Bronchial epithelial cell (primary cell): ENCODE measurements at places on chromosomes 1 and 21.

DNA sequence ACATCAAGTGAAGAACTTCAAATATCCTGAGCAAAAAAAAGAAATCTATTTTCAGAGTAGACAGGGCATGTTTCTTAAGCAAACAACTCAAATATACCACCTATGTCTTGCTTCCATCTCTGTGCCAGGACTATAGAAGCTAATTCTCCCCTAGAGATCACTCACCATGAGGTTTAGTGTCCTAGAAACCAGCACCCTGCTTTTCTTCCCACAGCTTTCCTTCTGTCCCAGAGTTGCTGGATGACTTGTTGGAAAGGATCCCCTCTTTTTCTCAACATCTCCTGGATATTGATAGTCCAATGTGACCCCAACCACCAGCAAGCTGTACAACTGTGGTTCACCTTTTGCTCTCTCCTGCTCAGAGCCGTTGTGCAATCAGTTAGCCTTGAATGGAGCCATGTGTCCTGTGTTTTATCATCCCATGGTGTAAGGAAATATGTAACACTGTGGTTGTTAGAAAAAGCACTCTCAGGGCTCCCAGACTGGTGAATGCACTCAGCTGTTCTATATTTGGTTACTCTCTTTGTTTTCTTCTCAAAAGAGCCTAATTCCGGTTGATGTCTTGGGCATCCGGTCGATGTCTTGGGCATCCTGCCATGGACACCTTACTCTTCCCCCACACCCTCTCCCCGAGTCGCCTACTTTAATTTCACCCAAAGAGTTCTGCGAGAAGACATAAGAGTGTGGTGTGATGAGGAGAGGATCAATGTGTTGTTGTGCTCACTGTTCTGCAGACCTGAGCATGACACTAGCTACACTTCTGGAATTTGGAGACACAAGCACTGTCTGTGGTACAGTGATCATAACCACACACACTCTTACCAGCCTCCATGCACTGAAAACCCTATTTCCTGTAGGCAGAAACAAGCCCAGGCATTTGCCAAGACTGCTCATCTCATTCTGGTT, 1.7 kb downstream of the TNFSF4 start:
- DNase-seq = peak; percentile 54

- DNase-seq = no peak
These were observed 291.1 kb downstream of the PTPRU start for GRCh38 chr1:29527314-29528004.

- peak; percentile 99 for DNase-seq
These were observed 13.3 kb downstream of the PLPPR5 start for GRCh38 chr1:98991127-98992012.

GRCh38 chr1:246383791-246384190, 123.3 kb downstream of the SMYD3 start:
- peak; percentile 71 for DNase-seq

GRCh38 chr1:20423169-20423795, 62.7 kb downstream of the CAMK2N1 start:
- no peak for DNase-seq
